Renal pelvis (tissue), 12 donors: ENCODE measurements at places on chromosomes 16 and 17. TPM values are rescaled to one million over a fixed set of nuclear protein-coding genes. Genes with fewer than 3 reads are reported as not detected.

SLC9A5 gene
- 2.7 TPM for polyA plus RNA-seq

DNA sequence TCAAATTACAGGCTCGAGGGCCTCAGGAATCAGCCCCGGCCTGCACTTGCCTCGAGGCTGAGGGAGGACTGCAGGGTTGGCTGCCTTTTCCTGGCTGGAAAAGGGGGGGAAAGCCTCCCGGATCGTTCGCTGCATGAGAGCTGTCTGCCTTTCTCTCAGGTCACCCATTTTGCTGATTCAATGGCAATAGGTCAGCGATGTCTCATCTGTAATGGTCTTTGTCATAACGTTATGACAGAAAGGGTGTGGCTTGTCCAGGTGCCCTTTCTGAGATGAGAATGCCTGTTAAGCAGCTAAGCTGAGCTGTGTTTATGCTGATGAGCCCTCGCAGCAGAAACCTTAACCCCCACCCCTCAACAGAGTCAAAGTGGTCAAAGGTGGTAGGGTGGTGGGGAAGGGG, 81.8 kb downstream of the AKAP1 start:
- peak; percentile 14 for DNase-seq

DNA sequence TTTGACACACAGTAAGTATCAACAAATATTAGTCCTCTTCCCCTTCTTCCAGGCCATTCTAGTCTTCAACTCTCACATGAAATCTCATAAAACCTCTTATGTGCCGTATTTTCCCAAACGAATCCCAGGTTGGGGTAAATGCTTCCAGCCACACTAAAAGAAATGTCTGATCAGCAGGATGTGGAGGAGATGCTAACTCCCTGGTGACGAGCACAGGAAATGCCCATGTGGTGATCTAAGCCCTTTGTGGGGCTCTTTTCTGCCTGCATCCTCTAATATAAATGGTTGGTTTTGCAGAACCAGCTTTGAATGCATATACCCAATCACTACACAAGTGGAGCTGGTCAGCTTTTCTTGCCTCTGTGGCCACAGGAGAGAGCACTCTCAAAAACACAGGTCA, 498.2 kb upstream of the ERCC4 start:
- DNase-seq: no peak

DNA sequence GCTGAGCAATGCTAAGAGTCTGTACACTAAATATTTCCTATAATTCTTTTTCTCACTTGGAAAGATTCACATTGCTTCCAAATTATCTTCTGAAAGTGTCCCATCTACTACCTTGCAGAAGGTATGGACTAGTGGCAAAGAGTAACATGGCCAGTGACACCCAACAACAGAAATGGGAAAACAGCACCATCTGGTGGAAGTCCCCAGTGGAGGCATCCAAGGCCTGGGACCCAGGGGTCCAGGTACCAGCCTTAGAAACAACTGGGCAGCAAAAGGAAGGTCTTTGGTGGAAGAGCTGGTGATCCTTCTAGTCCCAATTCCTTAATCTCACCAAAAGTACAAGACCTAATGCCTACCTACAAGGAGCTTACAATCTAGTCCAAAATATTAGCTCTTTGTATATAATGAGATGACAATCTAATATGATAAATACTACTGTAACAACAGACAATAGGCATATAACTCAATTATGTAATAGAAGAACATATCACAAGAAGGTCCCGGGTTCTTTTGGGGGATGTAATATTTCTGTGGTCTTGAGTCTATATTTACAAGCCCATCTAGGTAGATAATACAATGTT, 55.3 kb downstream of the SKAP1 start:
- no peak for DNase-seq

GRCh38 chr16:51440131-51440889, 289.2 kb upstream of the SALL1 start:
- no peak for DNase-seq

- DNase-seq: no peak
Observed at GRCh38 chr16:84380405-84380804, 12.1 kb downstream of the ATP2C2 start.

GRCh38 chr17:9987779-9988585, 82.9 kb upstream of the RCVRN start:
- no peak for DNase-seq

DNA sequence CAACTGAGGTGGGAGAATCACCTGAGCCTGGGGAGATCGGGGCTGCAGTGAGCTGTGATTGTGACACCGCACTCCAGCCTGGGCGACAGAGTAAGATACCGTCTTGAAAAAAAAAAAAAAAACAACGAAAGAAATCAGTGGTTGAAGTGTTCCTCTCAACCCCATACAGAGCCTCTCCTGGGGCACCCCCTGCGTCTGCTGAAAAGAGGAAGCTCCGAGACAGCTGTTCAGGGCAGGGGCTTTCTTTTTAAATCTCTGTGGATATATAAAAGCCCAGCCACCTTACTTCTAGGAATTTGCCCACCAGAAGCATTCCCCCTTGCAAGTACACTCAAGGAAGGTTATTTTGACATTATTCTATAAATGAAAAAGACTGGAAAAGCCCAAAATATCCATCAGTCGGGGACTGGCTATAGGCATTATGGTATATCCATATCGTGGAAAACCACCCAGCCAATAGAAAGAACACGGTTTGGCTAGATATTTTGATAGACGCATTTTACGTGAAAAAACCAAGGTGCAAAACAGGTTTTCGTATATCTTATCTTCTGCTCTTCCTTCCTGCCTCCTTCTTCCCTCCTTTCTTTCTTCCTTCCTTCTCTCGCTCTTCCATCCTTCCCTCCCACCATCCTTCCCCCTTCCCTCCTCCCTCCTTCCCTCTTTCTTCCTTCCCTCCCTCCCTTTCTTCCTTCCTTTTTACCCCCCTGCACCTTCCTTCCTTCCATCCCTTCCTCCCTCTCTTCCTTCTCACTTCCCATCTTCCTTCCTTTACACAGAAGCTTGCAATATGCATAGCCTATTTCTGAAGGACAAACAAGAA, 9.2 kb upstream of the CCL22 start:
- DNase-seq: no peak

PMP22 gene
- polyA plus RNA-seq: 51.3 TPM

GRCh38 chr17:51142597-51142996, 10.8 kb upstream of the NME1 start:
- no peak for DNase-seq
